ENCODE measurements at places on chromosomes 7 and 10.

GRCh38 chr10:62323751-62324150, 50.4 kb upstream of the ZNF365 start:
- DNase-seq = peak; percentile 40

GRCh38 chr10:17831896-17832295, 22.7 kb downstream of the MRC1 start:
- no peak for DNase-seq

GRCh38 chr7:91892821-91893340, 12.4 kb upstream of the MTERF1 start:
- DNase-seq = no peak

- peak; percentile 84 for DNase-seq
Measured at GRCh38 chr10:58642283-58642682, 129.6 kb downstream of the BICC1 start.

- DNase-seq = no peak
Measured at GRCh38 chr10:133034762-133035161, 53.0 kb upstream of the ADGRA1 start.

GRCh38 chr10:81872206-81872862, 2.7 kb upstream of the NRG3 start:
- DNase-seq = no peak

GRCh38 chr7:18243731-18244130, 216.1 kb upstream of the PRPS1L1 start:
- no peak for DNase-seq

GRCh38 chr10:53508197-53508596, 735.6 kb upstream of the MBL2 start:
- no peak for DNase-seq

DNA sequence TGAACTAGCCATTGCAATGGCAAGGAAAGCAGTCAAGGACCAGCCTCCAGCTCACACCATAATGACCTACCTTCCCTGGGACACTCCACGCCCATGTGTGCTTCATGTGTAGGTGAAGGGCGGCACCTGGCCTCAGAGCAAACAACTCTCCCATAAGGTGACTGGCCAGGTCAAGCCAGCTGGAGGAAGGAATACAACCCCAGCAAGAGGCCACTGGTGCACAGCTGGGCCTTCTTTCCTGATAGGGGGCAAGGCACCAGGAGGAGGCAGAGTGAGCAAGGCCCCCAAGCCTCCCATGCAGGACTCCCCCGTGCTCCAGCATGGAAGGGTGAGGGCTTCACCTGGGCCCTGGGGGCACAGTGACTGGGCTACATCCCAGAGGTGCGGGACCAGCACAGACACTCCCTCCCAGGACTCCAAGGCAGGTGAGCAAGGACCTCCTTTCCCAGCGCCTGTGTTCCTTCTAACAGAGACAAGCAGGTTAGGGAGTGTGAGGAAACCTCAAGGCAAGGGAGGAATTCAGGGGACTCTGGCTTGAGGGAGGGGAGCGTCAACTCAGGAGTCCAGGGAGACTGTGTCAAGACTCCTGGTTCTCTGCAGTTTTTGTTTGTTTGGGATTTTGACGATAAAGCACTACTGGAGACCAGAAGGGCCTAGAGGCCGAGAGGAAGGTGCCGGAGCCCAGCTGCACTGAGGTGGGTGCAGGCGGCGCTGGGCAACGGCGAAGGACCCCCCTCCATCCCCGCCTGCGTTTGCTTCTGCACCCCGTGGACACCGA, 1.7 kb downstream of the PTPRN2 start:
- DNase-seq = no peak

DNA sequence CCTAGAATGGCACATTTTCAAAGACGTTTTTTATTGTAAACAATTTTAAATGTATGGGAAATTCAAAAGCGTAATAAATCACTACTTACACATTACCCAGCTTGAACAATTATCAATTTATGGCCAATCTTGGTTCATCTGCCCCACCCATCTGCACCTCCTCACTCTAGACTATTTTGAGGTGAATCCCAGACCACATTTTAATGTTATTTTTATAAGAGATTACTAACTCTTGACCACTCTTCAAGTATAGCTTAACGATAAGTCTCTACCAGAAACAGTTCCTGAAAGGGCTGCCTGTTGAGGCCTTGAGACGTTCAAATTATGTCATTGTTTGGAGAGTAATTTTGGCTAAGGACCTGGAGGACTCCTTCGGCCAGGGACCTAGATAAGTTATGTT, 33.2 kb downstream of the ECHDC3 start:
- no peak for DNase-seq

Data from GM04503 (cell line).